ENCODE measurements at places on chromosomes 2 and 18. TPM values are rescaled to one million over a fixed set of nuclear protein-coding genes. Genes with fewer than 3 reads are reported as not detected.

DNA sequence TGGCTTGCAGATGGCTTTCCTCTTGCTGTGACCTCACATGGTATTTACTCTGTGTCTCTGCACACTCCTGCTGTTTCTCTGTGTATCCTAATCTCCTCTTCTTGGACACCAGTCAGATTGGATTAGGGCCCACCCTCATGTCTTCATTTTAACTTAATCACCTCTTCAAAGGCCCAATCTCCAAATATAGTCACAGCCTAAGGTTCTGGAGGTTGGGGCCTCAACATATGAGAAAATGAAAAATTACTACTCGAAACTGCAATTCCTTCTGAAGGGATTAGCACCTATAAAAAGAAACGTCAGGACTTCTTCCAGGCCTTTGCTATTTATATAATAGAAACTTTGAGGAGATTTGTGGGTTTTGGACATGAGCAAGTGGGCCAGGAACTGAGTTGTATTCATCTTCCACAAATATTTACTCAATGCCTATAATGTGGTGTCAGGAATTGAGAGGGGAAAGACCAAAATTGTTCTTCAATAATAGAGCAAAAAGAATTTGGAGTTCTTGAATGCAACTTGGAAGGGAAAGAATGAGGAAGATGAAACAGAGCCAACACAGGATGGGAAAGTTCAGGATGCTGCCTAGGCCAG is 270.0 kb upstream of the FN1 start:
- no peak for DNase-seq

GRCh38 chr2:226736382-226736781 is 63.2 kb downstream of the IRS1 start:
- DNase-seq = no peak

- DNase-seq = no peak
Measured at GRCh38 chr2:88811233-88811632, 119.8 kb downstream of the RPIA start.

- no peak for DNase-seq
Measured at GRCh38 chr2:47360927-47361326, 42.0 kb upstream of the MSH2 start.

- DNase-seq = no peak
Measured at GRCh38 chr18:78146136-78147085, 833.2 kb upstream of the SALL3 start.

DNA sequence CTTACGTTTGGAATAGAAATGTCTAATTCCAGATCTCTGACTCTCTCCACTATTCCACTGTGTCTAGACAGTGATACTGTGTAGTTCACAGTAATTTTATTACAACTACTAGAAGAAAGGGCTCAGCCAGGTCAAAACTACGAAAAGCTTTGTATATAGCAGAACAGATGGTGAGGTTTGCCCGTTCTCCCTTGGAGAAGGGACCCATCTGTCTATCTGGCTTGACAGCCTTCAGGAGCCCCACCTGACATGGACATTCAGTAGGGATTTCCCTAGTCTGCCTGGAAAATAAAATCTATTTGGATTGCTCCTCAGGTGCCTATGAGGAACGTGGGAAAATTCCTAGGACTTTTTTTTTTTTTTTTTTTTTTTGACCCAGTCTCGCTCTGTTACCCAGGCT is 435.4 kb downstream of the NRXN1 start:
- no peak for DNase-seq

- no peak for DNase-seq
Measured at GRCh38 chr2:149075853-149076252, 37.4 kb downstream of the LYPD6B start.

DNA sequence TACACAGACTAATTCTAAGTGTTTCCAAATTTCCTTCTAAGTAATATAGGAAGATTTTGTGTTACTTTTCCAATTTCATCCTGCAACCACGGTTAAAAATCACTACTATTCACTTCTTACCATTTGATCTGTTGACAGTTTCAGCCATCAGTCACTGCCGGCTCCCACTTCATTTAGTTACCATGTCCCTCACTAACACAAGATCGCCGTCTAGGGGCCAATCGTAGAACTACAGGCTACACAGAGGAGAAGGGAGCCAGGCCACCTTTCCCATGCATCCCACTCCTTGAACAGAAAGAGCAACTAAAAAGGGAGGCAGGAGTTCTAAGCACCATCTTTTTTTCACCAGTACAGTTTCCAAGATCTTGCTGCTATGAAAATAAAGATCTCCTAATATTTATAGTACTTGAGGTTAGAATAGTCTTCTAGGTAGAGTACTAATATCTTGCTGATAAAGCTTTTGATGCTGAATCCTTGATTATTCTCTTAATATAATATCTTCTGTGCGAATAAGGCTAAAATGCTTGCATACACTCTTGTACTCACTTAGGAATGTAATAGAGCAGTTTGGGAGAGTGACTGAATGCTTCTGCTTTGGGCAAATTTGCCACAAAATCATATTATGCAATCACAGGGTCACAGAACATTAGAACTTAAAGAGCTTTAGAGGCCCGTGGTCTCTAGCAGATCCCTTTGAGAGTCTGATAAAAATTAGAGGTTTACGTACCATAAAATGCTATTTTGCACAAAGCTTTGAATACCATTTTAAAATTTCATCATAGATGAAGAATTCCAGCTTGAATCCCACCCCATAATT is 39.5 kb upstream of the CYP1B1 start:
- peak; percentile 79 for DNase-seq

DNA sequence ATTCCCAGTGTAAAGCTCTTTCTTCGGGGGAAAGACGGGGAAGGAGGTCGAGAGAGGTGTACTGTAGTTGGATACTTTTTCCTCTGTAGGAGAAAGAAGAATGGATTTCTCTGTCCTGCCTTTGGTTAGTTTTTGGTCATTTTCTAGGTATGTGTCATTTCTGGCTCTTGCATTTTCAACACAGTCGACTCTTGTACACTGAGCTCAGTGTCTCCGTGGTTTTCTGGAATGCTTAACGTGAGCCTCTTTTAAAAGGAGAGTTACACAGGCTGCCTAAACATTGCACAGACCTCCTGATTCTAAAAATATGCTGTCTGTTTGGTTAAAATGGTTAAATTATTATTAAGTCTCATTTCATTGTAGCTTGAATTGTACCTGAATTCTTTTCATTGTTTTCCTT is 21.8 kb upstream of the GLS start:
- DNase-seq = no peak

- DNase-seq = peak; percentile 80
Measured at GRCh38 chr18:456361-457139, 44.0 kb downstream of the COLEC12 start.

- DNase-seq = peak; percentile 51
Measured at GRCh38 chr2:159921752-159922404, 123.9 kb upstream of the CD302 start.

DNA sequence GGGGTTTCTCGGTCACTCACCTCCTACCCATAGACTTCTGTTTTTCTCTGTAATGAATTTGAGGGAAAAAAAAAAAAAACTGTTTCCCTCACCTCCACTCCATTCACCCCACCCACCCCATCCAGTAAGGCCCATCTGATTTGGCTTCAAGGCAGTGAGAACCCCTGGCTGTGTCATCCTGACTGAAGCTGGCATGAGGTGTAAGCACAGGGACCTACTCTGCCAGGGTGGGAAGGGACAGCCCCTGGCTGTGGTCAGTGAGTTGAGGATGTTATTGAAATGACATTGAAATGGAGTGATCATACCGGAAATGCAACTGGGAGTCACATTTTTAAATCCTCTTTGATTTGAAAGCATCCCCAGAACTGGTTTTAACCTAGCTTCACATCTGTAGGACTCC is 19.1 kb upstream of the BCL2L11 start:
- DNase-seq = no peak

- DNase-seq = no peak
Measured at GRCh38 chr18:984004-984403, 79.3 kb downstream of the ADCYAP1 start.

DNA sequence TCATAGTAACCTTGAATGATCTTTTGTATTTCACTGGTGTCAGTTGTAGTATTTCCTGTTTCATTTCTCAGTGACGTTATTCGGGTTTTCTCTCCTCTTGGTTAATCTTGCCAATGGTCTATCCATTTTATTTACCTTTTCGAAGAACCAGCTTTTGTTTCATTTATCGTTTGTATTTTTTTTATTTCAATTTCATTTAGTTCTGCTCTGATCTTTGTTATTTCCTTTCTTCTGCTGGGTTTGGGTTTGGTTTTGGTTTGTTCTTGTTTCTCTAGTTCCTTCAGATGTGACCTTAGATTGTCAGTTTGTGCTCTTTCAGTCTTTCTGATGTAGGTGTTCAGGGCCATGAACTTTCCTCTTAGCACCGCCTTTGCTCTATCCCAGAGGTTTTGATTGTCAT is 36.7 kb downstream of the SP140 start:
- DNase-seq = no peak

DNA sequence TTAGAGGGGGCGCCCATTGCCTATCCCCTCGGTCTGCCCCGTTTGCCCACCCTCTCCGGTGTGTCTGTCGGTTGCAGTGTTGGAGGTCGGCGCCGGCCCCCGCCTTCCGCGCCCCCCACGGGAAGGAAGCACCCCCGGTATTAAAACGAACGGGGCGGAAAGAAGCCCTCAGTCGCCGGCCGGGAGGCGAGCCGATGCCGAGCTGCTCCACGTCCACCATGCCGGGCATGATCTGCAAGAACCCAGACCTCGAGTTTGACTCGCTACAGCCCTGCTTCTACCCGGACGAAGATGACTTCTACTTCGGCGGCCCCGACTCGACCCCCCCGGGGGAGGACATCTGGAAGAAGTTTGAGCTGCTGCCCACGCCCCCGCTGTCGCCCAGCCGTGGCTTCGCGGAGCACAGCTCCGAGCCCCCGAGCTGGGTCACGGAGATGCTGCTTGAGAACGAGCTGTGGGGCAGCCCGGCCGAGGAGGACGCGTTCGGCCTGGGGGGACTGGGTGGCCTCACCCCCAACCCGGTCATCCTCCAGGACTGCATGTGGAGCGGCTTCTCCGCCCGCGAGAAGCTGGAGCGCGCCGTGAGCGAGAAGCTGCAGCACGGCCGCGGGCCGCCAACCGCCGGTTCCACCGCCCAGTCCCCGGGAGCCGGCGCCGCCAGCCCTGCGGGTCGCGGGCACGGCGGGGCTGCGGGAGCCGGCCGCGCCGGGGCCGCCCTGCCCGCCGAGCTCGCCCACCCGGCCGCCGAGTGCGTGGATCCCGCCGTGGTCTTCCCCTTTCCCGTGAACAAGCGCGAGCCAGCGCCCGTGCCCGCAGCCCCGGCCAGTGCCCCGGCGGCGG is 1.7 kb downstream of the MYCN start:
- peak; percentile 16 for DNase-seq

DNA sequence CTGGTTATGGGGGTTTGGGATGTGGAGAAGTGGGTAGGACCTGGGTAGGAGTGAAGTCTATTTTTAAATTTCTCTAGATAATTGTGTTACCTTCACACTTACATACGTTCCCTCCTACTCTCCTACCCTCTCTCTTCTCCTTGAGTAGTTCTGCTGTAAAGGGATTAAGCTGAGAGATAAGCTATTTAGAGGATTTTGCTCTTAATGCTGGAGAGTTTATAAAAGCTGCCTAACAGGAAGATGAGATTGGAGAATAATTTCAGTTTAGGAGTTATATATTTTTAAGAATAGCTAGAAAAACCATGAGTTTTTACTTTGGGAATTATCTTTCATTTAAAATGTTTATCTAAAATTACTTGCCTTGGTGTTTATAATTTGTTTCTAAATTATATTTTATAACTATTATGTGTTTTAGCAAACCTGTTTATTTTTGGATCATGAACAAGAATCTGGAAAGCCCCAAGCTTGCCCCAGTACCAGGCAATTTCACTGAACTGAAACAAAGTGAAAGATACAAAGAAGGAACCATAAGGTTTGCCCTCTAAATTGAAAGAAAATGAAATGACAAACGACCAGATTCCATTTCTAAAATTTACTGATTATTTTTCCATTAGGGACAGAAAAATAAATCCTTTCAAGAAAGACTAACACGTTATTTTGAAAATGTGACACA is 101.5 kb downstream of the ZNF532 start:
- DNase-seq = no peak

- DNase-seq = no peak
Measured at GRCh38 chr2:144183727-144184126, 336.2 kb downstream of the ZEB2 start.

GRCh38 chr2:37877457-37878315 is 47.4 kb upstream of the RMDN2 start:
- DNase-seq = no peak

- DNase-seq = no peak
Measured at GRCh38 chr2:161415034-161415986, 787 bp upstream of the TBR1 start.

DNA sequence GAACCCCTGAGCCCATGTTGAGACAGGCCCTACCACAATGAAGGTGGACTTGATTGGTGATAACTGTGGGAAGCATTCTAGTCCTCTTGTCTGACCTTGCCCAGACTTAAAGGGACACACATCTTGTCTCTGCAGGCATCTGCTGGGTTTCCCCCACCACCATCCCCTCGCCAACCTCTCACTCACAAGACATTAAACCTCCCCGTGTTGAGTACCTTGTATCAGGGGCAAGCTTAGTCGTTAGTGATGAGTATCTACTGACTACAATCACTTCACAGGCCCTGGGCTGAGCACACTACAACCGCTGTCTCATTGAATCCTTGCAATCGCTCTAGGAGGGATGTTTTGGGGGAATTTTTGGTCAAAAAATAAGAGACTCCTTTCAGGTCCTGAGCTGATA is 86.0 kb downstream of the ICOS start:
- DNase-seq = no peak

- no peak for DNase-seq
Measured at GRCh38 chr2:209523867-209524266, 100.0 kb downstream of the MAP2 start.

DNA sequence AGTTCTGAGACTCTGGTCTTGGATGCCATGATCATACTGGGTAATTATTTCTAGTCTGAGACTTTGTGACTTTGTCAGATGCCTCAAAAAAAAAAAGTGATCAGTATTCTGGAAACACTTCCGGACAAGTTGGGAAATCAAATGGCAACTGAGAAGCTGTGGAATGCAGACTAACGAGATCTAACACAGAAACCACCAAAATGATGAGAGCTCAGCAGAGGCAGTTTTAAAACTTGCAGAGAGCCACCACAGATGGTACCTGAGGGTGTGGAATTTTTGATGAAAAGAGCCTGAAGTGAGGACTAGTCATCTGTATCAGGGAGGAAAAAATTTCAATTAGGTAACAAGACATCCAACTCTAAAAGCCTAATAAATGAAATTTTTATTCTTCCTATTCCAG is 5.5 kb upstream of the GPR75 start:
- DNase-seq = no peak

GRCh38 chr2:176103194-176103593 is 3.6 kb downstream of the HOXD12 start:
- no peak for DNase-seq

Gene GAL3ST2
- 0.29 TPM for total RNA-seq

Gene RTKN
- total RNA-seq = 14.1 TPM

Gene RSAD2
- total RNA-seq = 14.7 TPM

Gene EFHD1
- total RNA-seq = 50.3 TPM

Gene INHBB
- 18.1 TPM for total RNA-seq

Gene GLB1L
- 9.8 TPM for total RNA-seq

Gene PDCD1
- not detected for total RNA-seq

Gene CYP27A1
- 15.7 TPM for total RNA-seq

Gene CHMP1B
- 8.2 TPM for total RNA-seq

Gene RGPD4
- total RNA-seq = not detected

Gene ACMSD
- total RNA-seq = not detected

Gene LIMS3
- total RNA-seq = 32.8 TPM

Gene OR6B2
- total RNA-seq = not detected

Gene SERPINB4
- total RNA-seq = not detected

Gene COQ10B
- 32.6 TPM for total RNA-seq
